ENCODE measurements at places on chromosomes 7 and 10.

DNA sequence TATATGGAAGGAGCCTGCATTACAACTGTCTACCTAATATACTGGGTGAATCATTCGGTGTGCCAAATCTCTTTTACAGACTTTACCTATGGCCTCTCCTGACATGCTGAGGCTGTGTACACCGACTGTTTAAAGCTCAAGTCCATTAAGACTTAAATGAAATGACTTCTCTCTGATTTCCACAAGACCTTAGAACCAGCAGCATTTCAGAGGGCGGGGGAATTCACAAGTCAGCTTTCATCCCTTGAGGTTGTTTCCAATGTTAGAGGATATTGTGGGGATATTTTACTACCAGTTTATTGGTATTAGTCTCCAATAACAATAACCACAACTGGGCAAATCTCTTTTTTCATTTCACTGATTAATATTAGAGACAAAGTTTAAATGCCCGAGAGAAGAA, 87.1 kb upstream of the IKZF1 start:
- no peak for DNase-seq

- no peak for DNase-seq
Measured at GRCh38 chr7:44793919-44794318, 2.6 kb upstream of the PPIA start.

DNA sequence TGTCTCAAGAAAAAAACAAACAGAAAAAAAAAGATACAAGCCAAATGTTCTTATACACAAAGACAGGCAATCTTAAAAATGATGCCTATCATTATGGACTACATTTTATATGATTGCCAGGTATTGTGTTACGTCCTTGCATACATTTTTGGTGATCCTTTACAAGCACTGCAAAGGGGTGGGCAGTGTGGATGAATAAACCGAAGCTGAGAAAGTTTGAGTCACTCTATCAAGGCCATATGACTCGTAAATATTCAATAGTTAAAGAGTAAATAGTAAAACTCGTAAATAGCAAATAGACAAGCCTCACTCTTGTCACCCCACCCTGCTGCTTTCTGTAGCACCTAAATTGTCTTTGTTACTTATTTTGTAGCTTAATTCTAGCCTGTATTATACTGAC, 326.2 kb downstream of the FRMD4A start:
- no peak for DNase-seq

GRCh38 chr7:37149051-37149772, 299.5 kb downstream of the ELMO1 start:
- no peak for DNase-seq

DNA sequence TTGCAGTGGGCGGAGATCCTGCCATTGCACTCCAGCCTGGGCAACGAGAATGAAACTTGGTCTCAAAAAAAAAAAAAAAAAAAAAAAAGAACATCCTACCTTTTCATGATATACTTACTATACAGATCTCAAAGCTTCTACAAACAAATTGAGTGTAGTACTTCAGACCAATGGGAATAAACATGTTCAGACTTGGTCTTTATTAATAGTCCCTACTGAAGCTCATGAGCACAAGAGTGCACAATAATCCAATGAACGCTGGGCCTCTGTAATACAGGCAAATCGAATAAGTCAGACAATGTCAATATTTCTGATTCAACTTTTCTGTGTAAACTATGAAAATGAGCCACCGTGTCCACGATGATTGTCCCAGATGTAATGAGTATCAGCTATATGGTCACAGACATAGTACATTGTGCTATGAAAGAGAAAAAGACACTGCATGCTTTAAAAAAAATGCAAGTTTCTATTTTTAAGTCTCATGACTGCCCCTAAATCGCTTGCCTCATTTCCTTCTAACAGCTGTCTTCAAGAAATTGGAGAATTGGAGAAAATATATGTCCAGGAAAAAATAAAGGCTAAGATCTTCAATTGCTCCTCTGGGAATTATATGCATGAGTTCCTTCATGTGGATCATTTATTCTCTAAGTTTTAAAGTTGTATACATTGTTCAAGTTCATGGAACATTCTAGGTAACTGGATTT, 64.0 kb upstream of the CTTNBP2 start:
- no peak for DNase-seq

GRCh38 chr7:91242097-91242844, 22.0 kb upstream of the FZD1 start:
- no peak for DNase-seq

GRCh38 chr7:80859272-80859970, 59.4 kb downstream of the SEMA3C start:
- no peak for DNase-seq

GRCh38 chr7:140238778-140239652, 62.2 kb upstream of the KDM7A start:
- DNase-seq, result no peak

DNA sequence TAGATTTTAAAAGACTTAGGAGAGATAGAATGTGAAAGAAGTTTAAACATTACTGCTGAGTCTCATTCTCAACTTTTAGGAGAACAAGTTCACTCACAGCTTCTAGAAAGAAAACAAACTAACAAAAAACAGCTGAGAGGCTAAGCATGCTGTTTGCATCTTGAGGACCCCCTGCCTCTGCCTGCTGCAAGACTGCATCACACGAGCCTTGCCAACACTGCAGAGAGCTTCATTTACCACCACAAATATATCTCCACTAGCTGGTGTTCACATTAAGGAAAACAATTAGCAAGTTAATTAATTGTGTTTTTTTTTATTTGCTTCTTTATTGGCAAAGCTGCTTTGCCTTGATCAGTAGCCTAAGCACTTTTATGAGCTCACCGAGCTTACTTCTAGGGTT, 336.6 kb upstream of the KIAA1217 start:
- no peak for DNase-seq

DNA sequence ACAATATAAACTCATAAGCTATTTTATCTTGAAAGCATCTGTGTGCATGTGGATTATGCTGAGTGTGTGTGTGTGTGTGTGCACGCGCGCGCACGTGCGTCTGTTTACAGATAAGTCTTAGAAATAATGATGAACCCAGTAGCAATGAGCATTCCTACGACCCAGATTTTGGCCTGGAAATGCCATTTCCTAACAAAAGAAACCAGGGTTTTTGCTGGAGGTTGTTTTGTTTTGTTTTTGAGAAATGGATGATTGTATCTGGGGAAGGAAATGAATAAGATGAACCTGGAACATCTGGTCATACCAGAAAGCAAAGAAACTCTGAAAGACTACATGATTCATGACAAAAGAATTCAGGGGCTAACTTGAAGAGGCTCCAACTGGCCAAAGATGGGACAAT, 22.1 kb upstream of the LMOD2 start:
- no peak for DNase-seq

- no peak for DNase-seq
Measured at GRCh38 chr7:94623820-94624219, 32.1 kb downstream of the SGCE start.

- no peak for DNase-seq
Measured at GRCh38 chr10:93236393-93237040, 162.8 kb downstream of the CYP26A1 start.

GRCh38 chr7:2896131-2896530, 52.0 kb upstream of the GNA12 start:
- no peak for DNase-seq

DNA sequence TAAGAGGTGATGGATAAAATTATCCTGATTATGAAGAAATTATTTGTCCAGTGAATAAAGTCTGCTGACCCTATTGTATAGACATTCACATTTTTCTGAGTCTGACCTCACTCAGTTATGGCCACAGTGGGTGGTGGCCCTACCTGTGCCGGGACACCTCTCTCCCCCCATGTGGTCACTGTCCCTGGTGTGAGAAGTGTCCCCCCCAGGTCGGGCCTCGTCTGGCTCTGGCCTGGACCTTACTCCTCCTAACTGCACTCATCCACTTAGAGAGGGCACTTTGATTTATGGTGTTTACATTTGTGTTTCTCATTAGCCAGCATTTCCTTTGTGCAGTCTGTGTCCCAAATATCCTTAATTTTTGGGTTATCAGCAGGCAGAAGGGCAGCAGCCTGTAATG, 59.6 kb upstream of the ZNF32 start:
- no peak for DNase-seq

- DNase-seq, result peak; percentile 10
Measured at GRCh38 chr7:114921631-114922025, 266 bp upstream of the MDFIC start.

DNA sequence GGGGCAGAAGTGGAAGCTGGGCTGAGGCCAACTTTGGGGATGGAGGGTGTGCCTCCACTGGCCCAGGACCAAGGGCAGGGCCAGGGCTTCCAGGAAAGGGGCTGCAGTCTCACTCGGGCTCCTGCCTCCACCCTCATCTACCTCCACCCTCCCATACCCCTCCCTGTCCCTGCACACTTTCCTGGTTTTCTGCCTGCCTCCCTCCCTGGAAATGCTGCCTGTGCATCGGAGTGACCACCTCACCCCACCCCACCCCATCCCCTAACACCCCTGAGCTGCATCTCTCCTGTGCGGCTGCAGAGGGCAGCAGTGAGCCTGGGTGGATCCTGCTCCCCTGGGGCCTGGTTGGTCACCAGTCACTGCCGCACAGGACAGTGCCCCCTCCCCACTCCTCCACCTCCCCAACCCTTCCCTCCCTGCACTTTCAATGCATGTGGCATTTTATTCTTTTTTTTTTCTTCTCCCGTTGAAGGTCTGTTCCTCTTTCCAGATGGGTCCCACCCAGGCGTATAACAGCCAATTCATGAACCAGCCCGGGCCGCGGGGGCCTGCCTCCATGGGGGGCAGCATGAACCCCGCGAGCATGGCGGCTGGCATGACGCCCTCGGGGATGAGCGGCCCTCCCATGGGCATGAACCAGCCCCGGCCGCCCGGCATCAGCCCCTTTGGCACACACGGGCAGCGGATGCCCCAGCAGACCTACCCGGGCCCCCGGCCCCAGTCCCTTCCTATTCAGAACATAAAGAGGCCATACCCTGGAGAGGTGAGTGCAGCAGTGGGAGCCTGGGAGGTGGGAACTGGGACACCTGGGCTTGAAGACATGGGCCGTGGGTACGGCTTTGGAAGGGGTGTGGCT, 54.1 kb upstream of the PPIF start:
- DNase-seq, result no peak

- DNase-seq, result no peak
Measured at GRCh38 chr10:24897326-24897926, 55.0 kb downstream of the PRTFDC1 start.

DNA sequence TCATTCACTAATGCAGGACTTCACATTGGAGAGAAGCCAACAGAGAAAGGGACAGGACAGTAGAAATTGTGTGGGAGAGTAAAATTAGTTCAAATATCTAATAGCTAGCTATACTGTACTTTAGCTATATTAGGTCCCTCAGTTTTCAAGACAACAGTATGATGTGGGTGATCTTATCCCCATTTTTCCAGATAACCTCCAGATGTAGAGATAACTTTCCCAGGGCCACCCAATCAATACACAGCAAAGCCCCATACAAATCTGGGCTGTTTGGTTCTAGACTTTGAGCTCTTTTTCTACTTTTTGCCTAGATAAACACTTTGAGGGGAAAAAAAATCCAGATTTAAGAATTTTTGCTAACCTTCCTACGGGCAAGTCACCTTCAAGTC, 482 bp upstream of the CLDN12 start:
- DNase-seq, result no peak

- DNase-seq, result no peak
Measured at GRCh38 chr7:83850125-83850524, 201.2 kb upstream of the SEMA3E start.

DNA sequence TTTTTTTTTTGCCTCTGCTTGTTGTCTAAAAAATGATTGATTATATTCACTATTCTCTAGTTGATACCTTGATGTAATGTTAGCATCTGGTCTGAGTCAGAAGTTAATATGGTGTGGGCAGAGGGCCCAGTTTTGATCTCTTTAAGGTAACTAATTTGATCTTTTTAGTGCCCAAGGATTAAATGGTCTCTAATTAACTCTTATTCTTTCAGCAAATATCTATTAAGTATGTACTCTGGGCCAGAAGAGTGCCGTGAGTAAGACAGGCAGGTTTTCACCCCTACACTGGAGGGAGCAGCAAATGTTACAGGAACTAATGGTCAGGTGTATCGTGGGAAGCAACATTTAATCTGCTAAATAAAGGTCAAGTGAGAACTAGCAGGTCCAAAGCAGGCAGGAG, 144.6 kb upstream of the COL1A2 start:
- no peak for DNase-seq

GRCh38 chr10:119447823-119448546, 94.5 kb downstream of the RGS10 start:
- DNase-seq, result no peak

GRCh38 chr7:2774935-2775334, 69.2 kb downstream of the GNA12 start:
- DNase-seq, result no peak

GRCh38 chr7:74656441-74656836, 1.1 kb upstream of the GTF2I start:
- peak; percentile 30 for DNase-seq

- no peak for DNase-seq
Measured at GRCh38 chr7:149866779-149867447, 6.9 kb upstream of the ATP6V0E2 start.
